ENCODE measurements at places on chromosomes 16 and 17. TPM values are rescaled to one million over a fixed set of nuclear protein-coding genes. Genes with fewer than 3 reads are reported as not detected.
A peak's percentile ranks its signal among the peaks of the same experiment; 100 is the strongest.

- no peaks in the 10 kb centered on the region for H3K27me3 ChIP-seq
- peak; percentile 62 for DNase-seq
- peaks cover 5% of the 10 kb centered on the region for H3K4me1 ChIP-seq
Measured at GRCh38 chr16:85309656-85310587, 197.7 kb upstream of the CIBAR2 start.

DNA sequence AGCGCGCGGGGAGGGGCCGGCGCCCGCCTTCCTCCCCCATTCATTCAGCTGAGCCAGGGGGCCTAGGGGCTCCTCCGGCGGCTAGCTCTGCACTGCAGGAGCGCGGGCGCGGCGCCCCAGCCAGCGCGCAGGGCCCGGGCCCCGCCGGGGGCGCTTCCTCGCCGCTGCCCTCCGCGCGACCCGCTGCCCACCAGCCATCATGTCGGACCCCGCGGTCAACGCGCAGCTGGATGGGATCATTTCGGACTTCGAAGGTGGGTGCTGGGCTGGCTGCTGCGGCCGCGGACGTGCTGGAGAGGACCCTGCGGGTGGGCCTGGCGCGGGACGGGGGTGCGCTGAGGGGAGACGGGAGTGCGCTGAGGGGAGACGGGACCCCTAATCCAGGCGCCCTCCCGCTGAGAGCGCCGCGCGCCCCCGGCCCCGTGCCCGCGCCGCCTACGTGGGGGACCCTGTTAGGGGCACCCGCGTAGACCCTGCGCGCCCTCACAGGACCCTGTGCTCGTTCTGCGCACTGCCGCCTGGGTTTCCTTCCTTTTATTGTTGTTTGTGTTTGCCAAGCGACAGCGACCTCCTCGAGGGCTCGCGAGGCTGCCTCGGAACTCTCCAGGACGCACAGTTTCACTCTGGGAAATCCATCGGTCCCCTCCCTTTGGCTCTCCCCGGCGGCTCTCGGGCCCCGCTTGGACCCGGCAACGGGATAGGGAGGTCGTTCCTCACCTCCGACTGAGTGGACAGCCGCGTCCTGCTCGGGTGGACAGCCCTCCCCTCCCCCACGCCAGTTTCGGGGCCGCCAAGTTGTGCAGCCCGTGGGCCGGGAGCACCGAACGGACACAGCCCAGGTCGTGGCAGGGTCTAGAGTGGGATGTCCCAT lies 232.8 kb downstream of the SEC14L1 start:
- peaks cover 6% of the 10 kb centered on the region for H3K4me1 ChIP-seq
- H3K27ac ChIP-seq, result peak overlapping the region; percentile 97
- DNase-seq, result peak; percentile 67
- H3K4me3 ChIP-seq, result peak overlapping the region; percentile 73
- no peaks in the 10 kb centered on the region for H3K27me3 ChIP-seq

GRCh38 chr16:17154981-17155380 lies 315.8 kb downstream of the XYLT1 start:
- no peaks in the 10 kb centered on the region for H3K27me3 ChIP-seq
- H3K4me1 ChIP-seq, result no peaks in the 10 kb centered on the region
- no peak for DNase-seq
- no peaks in the 10 kb centered on the region for H3K36me3 ChIP-seq

DNA sequence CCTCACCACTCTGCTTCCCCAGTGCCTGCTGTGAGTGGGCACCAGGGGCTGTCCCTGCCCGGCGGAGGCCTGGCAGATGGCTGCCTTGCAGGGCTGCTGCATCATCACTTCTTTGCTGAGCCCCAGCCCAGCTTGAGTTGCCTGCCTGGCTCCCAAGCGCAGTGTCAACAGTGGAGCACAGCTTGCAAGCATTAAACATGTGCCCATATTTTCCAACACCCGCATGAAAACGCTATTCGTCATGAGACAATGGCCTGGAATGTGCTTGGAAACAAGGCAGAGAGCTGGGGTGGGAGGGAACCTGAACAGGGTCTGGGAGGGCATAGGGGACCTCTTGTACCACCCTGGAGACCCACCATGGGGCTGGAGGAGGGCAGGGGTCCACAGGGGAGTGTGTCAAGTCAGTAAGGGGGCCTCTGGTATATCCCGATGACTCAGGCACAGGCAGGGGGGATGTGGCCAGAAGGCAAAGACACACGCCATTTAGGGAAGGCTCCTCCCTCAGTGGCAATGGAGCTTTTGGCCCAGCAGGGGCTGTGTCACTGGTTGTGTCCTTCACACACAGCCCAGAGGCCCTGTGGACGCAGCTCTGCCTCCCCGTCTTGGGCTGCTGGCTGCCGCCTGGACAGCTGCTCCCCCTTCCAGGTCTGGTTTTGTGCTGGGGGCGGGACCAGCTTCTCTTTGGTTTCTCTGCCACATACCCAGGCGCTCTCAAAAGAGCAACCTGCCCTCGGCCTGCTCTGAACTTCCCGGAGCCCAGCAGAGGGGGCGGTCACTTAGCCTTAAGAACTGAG lies 17.4 kb upstream of the MTSS2 start:
- H3K27ac ChIP-seq, result peak overlapping the region; percentile 59
- no peak overlapping the region for H3K4me3 ChIP-seq
- peak; percentile 75 for DNase-seq
- peaks cover 36% of the 10 kb centered on the region for H3K4me1 ChIP-seq
- H3K27me3 ChIP-seq, result no peaks in the 10 kb centered on the region
- no peaks in the 10 kb centered on the region for H3K36me3 ChIP-seq

- no peak for DNase-seq
- H3K27ac ChIP-seq, result no peak overlapping the region
- no peak overlapping the region for H3K4me3 ChIP-seq
- no peaks in the 10 kb centered on the region for H3K27me3 ChIP-seq
Measured at GRCh38 chr16:24838554-24839266, 7.1 kb upstream of the SLC5A11 start.

DNA sequence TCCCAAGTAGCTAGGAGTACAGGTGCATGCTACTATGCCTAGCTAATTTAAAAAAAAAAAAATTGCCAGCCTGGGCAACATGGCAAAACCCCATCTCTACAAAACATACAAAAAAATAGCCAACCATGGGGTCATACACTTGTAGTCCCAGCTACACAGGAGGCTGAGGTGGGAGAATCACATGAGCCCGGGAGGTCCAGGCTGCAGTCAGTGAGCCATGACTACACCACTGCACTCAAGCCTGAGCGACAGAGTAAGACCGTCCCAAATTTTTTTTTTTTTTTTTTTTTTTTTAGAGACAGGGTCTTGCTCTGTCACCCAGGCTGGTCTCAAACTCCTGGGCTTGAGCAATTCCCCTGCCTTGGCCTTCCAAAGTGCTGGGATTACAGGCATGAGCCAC lies 14.8 kb downstream of the CHAD start:
- H3K36me3 ChIP-seq, result no peaks in the 10 kb centered on the region
- H3K27ac ChIP-seq, result no peak overlapping the region
- H3K27me3 ChIP-seq, result no peaks in the 10 kb centered on the region
- no peaks in the 10 kb centered on the region for H3K4me1 ChIP-seq
- DNase-seq, result no peak
- H3K4me3 ChIP-seq, result no peak overlapping the region

DNA sequence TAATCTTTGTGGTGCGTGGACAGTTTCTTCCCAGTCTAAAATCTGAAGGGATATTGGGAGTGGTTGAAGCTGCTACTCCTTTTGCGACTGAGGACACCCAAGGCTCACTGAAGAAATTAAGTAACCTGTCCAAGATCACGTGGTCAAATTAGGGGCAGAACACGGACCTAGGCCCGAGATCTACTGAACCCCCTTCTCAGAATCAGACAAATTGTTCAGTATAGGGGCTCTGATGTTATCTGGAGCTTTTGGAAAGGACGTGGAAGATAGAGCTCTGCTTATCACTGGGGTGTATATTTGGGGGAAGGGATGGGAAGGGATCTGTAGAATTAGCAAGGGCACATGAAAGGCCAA lies 857 bp downstream of the TANGO6 start:
- peaks cover 6% of the 10 kb centered on the region for H3K4me1 ChIP-seq
- no peaks in the 10 kb centered on the region for H3K27me3 ChIP-seq
- H3K4me3 ChIP-seq, result peak overlapping the region; percentile 79
- H3K36me3 ChIP-seq, result no peaks in the 10 kb centered on the region
- no peak for DNase-seq
- peak overlapping the region; percentile 84 for H3K27ac ChIP-seq

- H3K36me3 ChIP-seq, result peaks cover 77% of the 10 kb centered on the region
- DNase-seq, result no peak
- H3K4me3 ChIP-seq, result no peak overlapping the region
- H3K27me3 ChIP-seq, result no peaks in the 10 kb centered on the region
Measured at GRCh38 chr16:23667355-23667659, 11.4 kb upstream of the PLK1 start.

- H3K4me1 ChIP-seq, result no peaks in the 10 kb centered on the region
- no peaks in the 10 kb centered on the region for H3K27me3 ChIP-seq
- H3K36me3 ChIP-seq, result no peaks in the 10 kb centered on the region
- DNase-seq, result no peak
- H3K4me3 ChIP-seq, result no peak overlapping the region
Measured at GRCh38 chr17:73593249-73593965, 50.8 kb downstream of the SDK2 start.

GRCh38 chr17:42421507-42422338 lies 1.3 kb downstream of the CAVIN1 start:
- H3K4me1 ChIP-seq, result peaks cover 3% of the 10 kb centered on the region
- H3K36me3 ChIP-seq, result no peaks in the 10 kb centered on the region
- H3K27ac ChIP-seq, result peak overlapping the region; percentile 90
- peak; percentile 24 for DNase-seq
- peaks cover 2% of the 10 kb centered on the region for H3K27me3 ChIP-seq

DNA sequence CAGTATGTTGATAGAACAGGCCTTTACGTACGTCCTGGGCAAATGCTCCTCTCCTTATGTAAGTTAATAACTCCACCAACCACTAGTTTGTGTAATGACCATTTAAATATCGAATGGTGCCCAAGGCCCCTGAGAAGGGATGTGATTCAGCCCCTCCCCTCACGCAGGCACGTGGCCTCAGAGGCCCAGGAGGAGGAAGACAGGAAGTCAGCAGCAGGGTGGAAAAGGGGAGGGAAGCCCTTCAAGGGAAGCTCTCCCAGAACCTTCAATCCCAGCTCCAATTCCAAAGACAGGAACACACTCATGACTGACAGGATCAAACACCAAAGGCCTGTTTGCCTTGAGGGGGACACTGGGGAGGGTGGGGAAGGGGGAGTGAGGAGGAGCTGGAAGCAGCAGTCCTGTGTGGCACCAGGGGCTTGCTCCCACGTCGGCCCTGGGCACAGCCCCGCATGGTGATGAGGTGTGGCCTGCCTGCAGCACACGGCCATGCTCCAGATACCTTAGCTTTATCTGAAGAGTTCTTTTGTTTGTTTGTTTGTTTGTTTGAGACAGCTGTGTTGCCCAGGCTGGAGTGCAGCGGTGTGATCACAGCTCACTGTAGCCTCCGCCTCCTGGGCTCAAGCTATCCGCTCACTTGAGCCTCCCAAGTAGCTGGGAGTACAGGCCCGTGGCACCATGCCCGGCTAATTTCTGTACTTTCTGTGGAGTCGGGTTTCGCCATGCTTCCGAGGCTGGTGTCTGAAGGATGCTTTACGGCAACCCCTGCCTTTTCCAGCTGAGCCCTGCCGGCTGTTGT lies 105.0 kb downstream of the ZNF778 start:
- no peak overlapping the region for H3K4me3 ChIP-seq
- H3K27ac ChIP-seq, result no peak overlapping the region
- H3K27me3 ChIP-seq, result no peaks in the 10 kb centered on the region
- peaks cover 29% of the 10 kb centered on the region for H3K4me1 ChIP-seq

GRCh38 chr17:69141431-69142174 lies at the start of gene ABCA6:
TSS of gene ABCA6 (minus strand) at chr17:69141895. CDS start at chr17:69140703, 1,192 bp downstream.
- peak within 1 kb of the TSS; percentile 42 for H3K4me3 ChIP-seq
- no peaks in the 10 kb centered on the region for H3K27me3 ChIP-seq
- no peaks in the 10 kb centered on the region for H3K36me3 ChIP-seq
- H3K27ac ChIP-seq, result no peak within 1 kb of the TSS
- DNase-seq, result peak; percentile 13

DNA sequence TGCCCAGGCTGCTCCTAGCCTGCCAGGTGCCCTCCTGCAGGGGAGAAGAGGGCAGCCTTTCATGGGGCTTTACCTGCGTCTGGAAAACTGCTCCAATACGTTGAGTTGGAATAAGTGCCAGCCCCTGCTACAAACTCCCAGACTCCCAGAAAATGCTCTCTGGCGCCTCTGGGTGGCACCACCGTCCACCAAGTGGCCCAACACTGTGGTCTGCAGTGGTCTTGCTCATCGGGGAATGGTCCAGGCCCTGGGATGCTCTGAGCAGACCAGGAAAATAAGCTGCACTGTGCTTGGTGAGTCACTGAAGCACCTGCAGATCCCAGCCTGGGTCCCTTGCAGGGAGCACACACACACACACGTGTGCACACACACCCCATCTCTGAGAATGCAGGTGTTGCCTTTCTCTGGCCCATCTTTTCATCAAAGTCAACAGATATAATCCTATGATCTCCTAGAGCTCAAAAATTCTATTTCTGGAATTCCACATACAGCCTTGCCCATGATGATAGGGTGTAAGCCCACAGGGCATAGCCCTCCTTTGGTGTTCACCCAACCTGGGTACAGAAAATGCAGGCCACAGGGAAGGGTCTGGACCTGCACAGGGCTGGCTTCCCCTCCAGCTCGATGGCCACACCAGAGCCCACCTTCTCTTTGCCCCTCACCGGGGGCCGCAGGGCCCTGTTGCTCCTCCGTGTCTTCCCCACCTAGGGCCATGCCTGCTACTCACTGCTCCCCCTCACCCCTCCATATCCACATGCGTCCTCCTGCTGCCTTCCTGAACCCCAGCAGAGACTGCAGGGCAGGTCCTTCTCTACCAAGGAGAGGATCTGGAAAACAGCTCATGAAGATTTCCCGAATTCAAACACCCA lies 20.5 kb downstream of the CDIP1 start:
- no peaks in the 10 kb centered on the region for H3K4me1 ChIP-seq
- H3K27ac ChIP-seq, result no peak overlapping the region
- H3K36me3 ChIP-seq, result no peaks in the 10 kb centered on the region
- H3K4me3 ChIP-seq, result no peak overlapping the region
- H3K27me3 ChIP-seq, result no peaks in the 10 kb centered on the region
- peak; percentile 75 for DNase-seq

DNA sequence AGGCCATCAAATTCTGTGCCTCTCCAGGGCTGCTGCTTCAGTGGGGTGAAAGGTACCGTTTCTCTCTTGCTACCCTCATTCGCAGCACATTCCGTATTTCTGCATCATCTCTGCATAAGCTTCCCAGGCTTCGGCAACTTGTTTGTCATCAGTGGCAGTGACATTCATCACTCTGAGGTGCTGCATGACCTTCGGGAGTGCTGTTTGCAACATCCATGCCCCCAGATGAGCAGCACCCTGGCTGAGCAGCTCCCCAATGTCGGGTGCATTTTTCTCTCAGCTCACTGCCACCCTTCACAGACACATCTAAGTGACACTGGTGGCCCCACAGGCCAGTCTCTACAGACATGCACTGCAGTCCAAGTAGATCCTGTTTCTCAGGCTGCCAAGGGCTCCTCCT lies 3.8 kb downstream of the CREBBP start:
- H3K36me3 ChIP-seq, result no peaks in the 10 kb centered on the region
- H3K4me1 ChIP-seq, result peaks cover 54% of the 10 kb centered on the region
- H3K4me3 ChIP-seq, result no peak overlapping the region
- no peaks in the 10 kb centered on the region for H3K27me3 ChIP-seq

CHST5 gene
- 0.13 TPM for total RNA-seq

ADAMTS18 gene
- 0.60 TPM for total RNA-seq

SPATA22 gene
- 0.31 TPM for total RNA-seq

CYB561 gene
- total RNA-seq, result 51.1 TPM

NPIPA1 gene
- 79.3 TPM for total RNA-seq

TPPP3 gene
- total RNA-seq, result 8.2 TPM

LDHD gene
- 14.7 TPM for total RNA-seq

TBC1D3I gene
- 0.41 TPM for total RNA-seq

SAMD14 gene
- total RNA-seq, result 5.0 TPM

ABCC11 gene
- total RNA-seq, result not detected
